Pancreas (tissue), 10 donors: ENCODE measurements at places on chromosomes 6 and 20.

DNA sequence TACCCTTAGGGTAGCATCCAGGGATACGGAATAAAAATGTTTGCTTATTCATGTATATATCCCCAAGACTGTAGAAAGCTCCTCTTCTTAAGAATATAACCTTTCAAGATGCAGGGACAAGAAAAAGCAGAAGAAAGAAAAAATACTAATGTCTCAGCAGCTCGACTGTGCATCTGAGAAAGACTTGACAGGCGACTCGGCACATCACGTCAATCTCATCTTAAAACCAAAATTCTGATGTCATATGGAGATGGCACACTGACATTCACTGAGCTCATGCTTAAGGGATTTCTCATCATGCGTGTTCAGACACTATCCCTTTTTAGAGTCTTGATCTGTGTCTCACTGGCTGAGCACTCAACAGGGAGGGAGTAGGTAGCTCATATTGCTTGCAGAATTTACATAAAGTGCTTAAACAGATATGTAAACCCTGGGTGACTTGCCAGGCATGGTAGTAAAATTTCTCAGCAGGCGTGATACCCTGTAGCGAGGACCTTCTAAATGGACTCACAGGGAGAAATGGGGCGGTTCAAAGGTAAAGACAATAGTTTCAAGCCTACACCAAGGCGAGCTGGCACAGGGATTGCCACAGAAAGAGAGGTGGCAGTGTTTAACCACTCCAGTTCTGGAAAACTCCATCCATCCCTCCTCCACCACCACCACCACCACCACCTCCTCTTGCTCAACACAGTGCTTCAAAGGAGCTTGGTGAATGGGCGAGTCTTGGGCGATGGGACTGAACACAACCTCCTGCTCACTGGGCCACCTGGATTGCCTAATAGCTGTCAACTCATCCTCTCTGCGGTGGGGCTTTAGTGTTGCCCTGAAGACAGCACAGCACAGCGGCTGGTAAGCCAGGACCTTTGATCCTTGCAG is 330.5 kb downstream of the TFAP2A start:
- DNase-seq: no peak

- no peak for DNase-seq
These were observed 62.5 kb upstream of the TOP1 start for GRCh38 chr20:40966103-40966502.

- DNase-seq: no peak
These were observed 83.1 kb downstream of the SYNJ2 start for GRCh38 chr6:158064725-158065251.

DNA sequence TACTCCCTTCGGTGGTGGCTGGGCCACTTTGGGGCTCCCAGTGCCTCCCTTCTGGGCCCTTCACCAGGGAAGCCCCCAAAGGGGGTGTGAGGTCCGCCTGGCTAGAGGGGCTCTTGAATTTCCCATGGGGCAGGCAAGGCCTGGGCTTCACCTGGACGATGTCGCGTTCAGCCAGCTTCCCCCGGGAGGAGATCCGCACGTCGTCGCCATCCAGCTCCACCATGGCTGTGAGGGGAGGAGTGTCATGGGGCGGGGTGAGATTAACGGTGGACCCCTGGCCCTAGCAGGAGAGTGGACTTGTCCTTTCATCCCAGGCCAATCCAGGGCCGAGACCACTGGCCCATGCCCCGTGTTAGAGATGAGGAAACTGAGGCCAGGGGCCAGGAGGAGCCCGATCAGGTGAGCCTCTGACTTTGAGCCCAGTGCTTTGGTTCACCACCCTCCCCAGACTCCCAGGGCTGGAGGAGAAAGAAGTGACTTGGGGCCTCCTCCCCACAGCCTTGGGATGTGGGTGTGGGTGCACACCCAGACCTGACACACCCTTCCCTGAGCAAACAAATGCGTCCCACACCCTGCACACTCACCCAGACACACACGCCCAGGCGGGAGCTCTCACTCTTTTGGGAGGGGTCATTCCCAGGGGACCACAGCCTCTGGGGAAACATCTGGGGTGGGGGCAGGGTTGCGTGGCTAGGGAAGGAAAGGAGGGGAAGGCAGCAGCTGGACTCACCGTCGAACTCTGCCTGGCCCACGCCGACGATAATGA is 46.1 kb downstream of the RAB44 start:
- DNase-seq: no peak

GRCh38 chr6:105484238-105485161 is 81.6 kb upstream of the PREP start:
- DNase-seq: no peak

GRCh38 chr6:149921361-149921760 is 1.6 kb downstream of the RAET1G start:
- peak; percentile 34 for DNase-seq

DNA sequence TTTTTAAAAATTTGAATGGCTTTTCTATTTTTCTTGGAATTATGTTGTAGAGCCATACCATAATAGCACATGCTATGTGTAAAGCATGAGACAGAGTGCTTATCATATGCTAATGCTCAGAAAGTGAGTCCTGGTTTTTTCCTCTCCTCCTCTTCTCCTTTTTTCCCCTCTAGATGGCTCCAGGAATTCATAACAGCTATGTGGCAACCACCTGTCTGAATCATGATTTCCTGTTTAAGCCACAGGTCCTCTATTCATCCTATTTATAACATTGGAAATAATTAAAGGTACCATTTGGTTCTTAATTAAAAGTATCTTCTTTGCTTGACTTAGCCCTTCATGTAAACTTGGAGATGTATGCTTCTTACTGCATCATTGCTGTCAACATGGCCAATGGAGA is 260.0 kb upstream of the MAP3K7 start:
- no peak for DNase-seq

DNA sequence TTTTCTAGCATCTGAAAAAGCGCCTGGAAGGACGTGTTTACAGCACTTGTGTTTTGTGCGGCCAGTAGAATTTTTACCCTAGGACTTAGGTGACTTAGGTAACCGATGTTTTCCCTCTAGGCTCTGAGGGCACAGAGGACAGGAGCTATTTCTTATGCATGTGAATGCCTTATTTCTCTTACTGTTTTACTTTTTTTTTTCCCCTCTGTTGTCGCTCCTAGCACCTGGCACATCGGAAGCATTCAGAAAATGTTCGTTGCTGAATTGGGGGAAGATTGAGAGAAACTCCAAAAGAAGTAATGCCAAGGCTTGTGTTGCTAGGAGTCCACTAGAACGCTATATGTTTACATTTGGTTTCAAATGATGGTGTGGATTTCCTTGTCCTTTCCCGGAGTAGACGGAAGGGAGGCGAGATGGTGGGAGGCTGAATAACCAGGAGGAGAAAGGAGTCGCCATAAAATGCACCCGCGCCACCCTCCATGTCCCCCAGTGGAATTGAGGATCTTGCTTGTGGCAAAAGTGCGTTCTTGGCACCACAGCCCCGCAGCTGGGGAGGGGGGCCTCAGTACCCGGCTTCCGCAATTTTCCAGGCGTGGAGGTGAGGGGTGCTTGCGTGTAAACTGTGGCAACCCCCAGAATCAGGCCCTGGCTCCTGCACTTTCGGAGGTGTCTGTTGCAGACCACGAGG is 6.9 kb downstream of the OLIG3 start:
- no peak for DNase-seq

DNA sequence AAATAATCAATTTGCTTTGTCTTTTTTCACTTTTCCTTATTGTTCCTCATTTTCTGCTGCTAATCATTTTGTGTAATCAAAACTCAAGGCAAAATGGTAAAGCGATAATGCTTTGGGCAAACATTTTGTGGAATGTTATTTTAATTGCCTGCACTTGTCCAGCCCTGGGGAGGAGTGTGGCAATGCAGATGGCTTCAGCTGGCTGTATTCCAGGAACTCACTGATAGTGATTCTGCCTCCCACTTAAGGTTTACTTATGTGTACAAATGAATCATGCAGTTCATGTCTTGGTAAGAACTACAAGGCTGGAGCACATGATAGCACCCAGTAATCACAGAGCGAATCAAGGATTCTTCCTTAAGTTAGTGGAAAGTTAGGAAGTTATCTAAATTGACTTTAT is 107.8 kb downstream of the COL19A1 start:
- DNase-seq: no peak

GRCh38 chr20:59749301-59749700 is 145.0 kb downstream of the PHACTR3 start:
- no peak for DNase-seq

GRCh38 chr6:99802396-99803031 is 191.5 kb downstream of the MCHR2 start:
- peak; percentile 43 for DNase-seq

DNA sequence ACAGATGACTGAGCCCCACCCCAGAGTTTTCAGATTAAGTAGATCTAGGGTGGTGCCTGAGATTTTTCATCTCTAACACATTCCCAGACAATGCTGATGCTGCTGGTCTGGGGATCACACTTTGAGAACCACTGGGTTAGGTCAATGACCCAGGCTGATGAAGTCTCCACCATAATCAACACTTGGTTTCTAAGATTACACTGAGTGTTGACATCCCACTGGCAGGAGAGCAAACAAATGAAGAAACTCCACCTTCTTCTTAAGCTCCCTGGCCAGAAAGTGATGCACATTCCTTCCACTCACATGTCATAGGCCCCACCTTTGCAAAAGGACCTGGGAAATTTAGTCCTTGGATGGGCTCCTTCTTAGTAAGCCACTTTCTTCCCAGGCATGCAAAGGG is 53.1 kb downstream of the MAFB start:
- DNase-seq: no peak

- no peak for DNase-seq
These were observed 646.3 kb downstream of the UTRN start for GRCh38 chr6:144931172-144932035.

GRCh38 chr20:8774412-8774811 is 294.5 kb upstream of the PLCB4 start:
- no peak for DNase-seq

GRCh38 chr6:108654465-108655106 is 93.9 kb downstream of the FOXO3 start:
- no peak for DNase-seq

DNA sequence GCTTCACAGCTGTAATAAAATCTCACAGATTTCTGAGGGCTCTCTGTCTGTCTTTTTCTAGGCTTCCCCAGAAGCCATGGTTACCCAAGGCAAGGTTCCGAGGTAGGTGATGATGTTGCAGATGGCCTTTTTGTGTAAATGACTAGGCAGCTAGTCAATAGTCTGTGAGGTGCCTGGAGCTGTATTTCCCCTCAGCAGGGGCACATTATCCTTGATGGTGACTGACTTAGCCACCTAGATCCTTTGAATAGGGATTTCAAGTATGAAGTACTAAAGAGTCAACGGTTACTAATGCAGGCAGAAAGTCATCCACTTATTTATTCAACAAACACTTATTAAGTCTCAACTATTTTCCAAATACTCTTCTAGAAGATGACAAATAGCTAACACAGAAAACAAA is 49.3 kb upstream of the L3MBTL3 start:
- no peak for DNase-seq

GRCh38 chr6:40794586-40794985 is 207.4 kb upstream of the LRFN2 start:
- DNase-seq: no peak

- DNase-seq: no peak
These were observed 19.6 kb downstream of the WFDC2 start for GRCh38 chr20:45489083-45489531.
